ENCODE measurements at places on chromosomes 3 and 15.
A peak's percentile ranks its signal among the peaks of the same experiment; 100 is the strongest.

DNA sequence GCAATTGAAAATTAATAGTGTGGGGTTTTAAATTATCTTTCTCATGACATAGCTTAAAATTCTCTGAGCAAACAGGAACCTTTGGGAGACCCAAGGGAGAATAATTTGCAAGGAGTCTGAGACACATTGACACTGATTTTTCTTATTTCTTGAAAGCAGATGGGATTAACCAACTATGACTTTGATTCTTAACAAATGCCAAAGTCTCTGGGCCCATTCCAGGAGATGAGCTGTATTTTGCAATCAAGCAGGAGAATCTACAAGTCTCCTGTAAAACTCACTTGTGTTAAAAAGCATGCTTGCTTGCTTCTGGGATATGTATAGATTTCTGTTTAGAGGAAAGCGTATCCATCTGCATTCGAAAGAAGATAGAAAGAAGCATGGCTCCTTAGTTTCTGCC, 71.3 kb upstream of the STT3B start:
- no peak for DNase-seq

GRCh38 chr15:72474466-72474911, 359 bp downstream of the ARIH1 start:
- no peak for DNase-seq

DNA sequence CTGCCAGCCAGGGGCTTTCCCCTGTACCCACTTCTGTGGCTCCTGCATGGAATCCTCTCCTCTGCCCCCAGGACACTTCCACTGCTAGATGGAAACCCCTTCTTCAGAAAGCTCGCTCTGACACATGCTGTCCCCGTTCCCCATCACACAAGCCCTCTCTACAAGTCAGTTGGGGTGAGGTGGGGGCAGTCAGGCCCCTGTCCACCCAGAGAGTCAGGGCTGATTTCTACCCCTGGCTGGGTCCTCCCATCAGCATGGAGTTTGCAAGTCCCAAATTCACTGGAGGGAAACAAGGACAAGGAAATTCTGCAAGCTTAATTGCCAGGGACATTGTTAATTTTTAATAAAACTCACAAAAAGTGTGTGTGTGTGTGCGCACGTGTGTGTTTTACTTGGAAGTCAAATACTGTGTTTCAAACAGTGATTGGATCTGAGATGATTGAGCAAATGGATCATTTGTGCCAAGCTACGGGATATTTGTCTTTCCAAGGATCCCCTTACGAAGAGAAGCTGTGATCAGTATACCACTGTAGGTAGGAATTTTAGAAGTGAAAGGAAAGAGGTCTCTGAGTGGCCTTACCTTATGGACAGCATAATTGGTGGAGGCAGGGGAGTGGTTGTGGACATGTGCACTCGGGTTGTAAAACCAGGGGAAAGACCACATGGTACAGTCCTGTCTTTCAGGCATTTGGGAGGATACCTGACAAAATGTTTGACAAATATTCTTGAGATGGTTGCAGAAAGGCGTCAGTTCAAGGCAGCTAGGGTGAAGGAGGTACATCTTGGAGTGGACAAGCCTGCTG, 1.5 kb upstream of the AMOTL2 start:
- DNase-seq, result no peak

- no peak for DNase-seq
These were observed 882 bp downstream of the GXYLT2 start for GRCh38 chr3:72888546-72889309.

GRCh38 chr3:118618247-118619040, 416.2 kb downstream of the IGSF11 start:
- DNase-seq, result no peak

- DNase-seq, result no peak
These were observed 17.5 kb upstream of the HHATL start for GRCh38 chr3:42720126-42720525.

- DNase-seq, result no peak
These were observed 15.6 kb downstream of the MEX3B start for GRCh38 chr15:82030176-82030575.

- DNase-seq, result no peak
These were observed 52.8 kb upstream of the UTS2B start for GRCh38 chr3:191383124-191383523.

DNA sequence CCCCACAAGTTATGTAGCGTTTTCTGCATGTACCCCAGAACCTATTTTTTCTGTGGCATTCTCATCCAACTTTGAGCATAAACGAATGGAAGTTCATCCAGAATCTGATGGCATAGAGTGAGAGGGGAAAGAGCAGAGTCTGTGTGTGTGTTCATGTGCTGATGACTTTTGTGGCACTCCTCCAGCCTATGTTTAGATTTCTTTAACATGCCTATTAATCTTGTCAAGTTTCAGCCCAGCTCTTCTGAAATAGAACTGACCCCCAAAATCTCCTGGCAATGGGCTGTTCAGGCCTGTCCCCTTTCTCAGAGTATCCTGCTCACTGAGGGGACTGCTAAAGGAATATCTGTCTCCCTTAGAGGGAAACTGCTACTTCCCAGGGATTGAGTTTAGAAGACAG, 56.4 kb upstream of the NEO1 start:
- no peak for DNase-seq

GRCh38 chr3:123486460-123486859, 37.6 kb upstream of the ADCY5 start:
- no peak for DNase-seq

- DNase-seq, result no peak
These were observed 9.4 kb downstream of the PTPRG start for GRCh38 chr3:61570813-61571212.

DNA sequence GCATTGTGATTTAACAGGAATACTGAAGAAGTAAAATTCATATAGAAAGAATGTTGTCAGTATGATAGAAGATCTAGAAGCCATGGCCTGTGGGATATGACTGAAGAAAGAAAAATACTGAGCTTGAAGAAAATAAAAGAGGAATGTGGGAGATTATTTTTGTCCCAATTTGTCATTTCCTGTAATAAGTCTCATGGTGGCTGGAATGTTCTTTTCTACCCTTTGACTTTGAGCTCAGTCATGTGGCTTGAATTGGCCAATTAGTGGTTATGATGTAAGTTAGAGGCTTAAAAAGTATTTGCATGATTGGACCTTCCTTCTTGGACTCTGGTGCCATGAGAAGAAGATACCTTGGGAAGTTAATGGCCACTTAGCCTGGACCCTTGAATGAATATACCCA, 14.1 kb downstream of the APH1B start:
- no peak for DNase-seq

GRCh38 chr3:43126536-43126935, 20.7 kb upstream of the POMGNT2 start:
- DNase-seq, result no peak

GRCh38 chr3:136919799-136920580, 37.8 kb upstream of the IL20RB start:
- DNase-seq, result no peak

DNA sequence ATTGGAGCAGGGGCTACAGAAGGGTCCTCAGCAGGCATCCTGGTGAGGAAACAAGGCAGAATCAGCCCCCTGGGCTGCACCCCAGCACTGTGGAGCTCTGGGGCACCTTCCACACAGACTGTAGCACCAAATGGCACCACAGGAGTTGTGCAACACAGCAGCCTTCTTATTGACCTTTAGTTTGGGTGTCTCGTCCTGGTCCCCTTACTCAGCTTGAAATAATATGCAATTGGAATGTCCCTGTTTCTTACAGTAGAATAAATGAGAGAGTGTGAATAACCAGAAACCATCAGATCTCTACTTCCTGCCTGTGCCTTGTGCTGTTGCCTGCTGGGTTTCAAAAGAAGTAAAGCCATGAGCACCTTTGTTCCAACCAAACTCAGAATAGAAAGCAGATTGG, 44.5 kb downstream of the RPLP1 start:
- DNase-seq, result no peak

DNA sequence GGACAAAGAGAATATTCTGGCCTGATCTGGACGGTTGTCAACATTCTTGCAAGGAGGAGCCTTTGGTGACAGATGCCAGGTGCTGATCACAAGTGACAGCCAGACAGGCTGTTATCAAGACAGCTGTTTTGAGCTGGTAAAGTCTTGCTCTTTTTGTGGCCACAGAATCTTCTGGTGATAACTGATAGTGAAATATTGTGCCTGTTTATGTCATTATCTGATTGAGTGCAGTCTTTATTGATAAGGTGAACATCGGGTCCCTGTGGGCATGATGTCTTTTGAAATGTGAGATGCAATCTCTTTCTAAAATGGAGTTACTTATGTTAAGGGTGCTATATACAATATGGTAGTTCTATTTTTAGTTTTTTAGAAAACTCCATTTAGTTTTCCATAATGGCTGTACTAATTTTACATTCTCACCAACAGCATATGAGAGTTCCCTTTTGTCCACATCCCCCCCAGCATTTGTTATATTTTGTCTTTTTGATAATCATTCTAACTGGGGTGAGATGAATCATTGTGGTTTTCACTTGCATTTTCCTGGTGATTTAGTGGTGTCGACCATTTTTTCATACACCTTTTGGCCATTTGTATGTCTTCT, 10.7 kb downstream of the CEP63 start:
- DNase-seq, result no peak

- no peak for DNase-seq
These were observed 81.9 kb upstream of the PLXNA1 start for GRCh38 chr3:126900859-126901540.

DNA sequence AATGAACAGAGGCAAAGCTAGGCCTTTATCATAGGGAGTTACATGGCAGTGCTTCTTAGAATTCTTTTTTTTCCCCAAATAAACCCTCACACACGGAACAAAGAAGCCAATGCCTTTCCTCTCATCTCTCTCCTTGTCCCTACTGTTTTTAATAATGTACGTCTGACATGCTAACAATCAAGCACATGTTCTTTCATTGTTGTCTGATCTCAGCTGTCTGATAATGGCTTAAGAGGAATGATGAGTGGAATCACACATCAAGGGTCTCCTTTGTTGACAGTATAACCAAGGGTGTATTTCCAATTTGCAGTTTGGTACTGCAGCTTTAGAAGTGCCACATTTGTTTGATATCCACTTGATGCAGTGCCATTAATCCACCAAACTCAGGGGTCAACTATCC, 34.8 kb upstream of the EPHA3 start:
- DNase-seq, result no peak

GRCh38 chr15:67254238-67255175, at the start of the genes AAGAB and IQCH:
TSS of gene AAGAB (minus strand) at chr15:67254661. CDS start at chr15:67254631, 30 bp downstream.
TSS of gene IQCH (plus strand) at chr15:67254786. CDS start at chr15:67254897, 111 bp downstream.
- peak; percentile 97 for DNase-seq

DNA sequence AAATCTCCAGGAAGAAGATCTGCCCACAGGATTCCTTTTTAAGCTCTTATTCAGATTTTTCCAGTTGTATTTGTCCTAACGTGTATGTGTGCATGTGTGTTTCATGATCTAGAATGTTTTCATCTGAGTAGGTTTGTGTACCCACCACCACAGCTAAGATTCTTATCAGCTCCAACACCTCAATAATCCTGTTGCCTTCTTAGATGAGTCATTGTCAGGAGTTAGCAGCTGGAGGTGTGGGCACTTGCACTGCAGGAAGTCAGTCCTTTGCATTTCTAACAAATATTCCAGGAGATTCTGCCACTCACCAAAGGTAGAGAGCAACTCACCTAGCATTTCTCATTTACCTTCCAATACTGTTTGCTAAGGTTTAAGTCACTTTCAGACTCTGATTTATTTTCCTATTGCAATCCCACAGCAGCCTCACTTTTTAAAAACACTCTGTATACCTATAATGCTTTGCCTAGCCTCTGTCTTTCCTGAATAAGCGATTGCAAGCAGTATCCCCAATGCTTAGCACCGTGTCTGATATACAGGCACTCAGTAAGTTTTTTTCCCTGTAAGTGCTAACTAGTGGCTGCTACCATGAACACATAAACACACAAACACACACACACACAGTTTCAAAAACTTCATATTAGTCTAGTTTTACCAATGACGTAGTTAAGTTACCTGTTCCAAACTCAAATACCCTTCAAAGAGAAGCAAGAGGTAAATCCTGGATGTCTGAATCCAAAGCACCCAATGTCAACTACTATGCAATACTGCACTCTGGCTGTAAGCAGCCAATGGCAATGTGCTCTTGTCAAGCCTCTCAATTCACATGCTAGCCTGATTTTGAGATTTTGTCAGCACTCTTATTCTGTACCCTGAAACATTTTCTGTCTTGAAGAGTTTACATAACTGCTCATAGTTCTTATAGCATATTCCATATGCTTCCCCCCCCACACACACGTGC, 713.5 kb upstream of the LMCD1 start:
- DNase-seq, result no peak

- no peak for DNase-seq
These were observed 95.7 kb downstream of the CPN2 start for GRCh38 chr3:194255252-194256039.

DNA sequence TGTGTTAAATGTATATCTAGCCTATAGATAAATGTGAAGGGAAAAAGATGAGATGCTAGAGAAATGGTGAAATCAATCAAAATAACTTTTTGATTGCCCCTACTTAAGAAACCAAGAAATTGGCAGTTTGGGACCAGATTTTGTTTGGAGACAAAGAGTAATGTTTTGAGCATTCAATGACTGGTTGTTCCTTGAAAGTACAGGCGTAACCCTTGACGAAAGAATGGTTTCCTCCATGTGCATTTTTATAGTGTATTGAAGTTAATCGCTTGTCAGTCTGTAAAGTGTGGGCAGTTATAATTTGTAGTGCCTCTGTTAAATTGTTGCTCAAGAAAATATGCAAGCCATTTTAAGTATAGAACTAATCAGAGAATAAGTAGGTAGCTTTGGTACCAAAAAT, 1.2 kb downstream of the KIF23 start:
- no peak for DNase-seq

- no peak for DNase-seq
These were observed 12.5 kb upstream of the ZXDC start for GRCh38 chr3:126488185-126488584.

- DNase-seq, result no peak
These were observed 59.6 kb downstream of the ATP10A start for GRCh38 chr15:25803541-25803940.

- DNase-seq, result no peak
These were observed 19.8 kb upstream of the VILL start for GRCh38 chr3:37970802-37971201.

GRCh38 chr3:126533506-126533905, 9.6 kb downstream of the CHST13 start:
- no peak for DNase-seq

- DNase-seq, result no peak
These were observed 208.7 kb upstream of the CDIN1 start for GRCh38 chr15:36370731-36371112.

DNA sequence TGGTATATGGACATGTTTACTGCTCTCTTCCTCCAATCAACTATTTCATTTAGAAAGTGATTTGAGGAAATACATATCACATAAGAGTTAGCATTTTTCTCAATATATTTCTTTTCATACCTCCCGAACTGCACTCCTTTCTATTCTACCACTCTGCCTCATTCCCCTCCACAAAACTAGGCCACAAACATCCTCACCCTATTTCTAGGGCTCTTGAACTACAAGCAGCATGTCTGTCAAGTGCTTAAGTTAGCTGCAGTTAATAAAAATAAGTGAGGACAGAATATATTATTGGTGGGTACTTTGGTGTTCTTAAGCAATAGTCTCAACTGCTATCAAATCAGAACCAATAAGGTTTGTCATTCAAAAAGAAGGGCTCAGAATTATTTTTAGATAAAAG, 125.1 kb downstream of the CLASP2 start:
- DNase-seq, result no peak

- no peak for DNase-seq
These were observed 268.5 kb downstream of the PTPRG start for GRCh38 chr3:61829722-61830350.

- DNase-seq, result no peak
These were observed 289.9 kb downstream of the SATB1 start for GRCh38 chr3:18135060-18135814.

GRCh38 chr3:186124592-186124991, 15.7 kb upstream of the ETV5 start:
- DNase-seq, result no peak

Data from stimulated activated CD8-positive, alpha-beta memory T cell treated with anti-CD3 and anti-CD28 coated beads, Interleukin-7, amount 100 ng/mL, for 1 hour (primary cell).